ENCODE measurements at places on chromosomes 2 and 18.

GRCh38 chr18:75438891-75439290 is 11.4 kb upstream of the SMIM21 start:
- DNase-seq: no peak

GRCh38 chr18:49628881-49629795 is 67.3 kb downstream of the LIPG start:
- no peak for DNase-seq

DNA sequence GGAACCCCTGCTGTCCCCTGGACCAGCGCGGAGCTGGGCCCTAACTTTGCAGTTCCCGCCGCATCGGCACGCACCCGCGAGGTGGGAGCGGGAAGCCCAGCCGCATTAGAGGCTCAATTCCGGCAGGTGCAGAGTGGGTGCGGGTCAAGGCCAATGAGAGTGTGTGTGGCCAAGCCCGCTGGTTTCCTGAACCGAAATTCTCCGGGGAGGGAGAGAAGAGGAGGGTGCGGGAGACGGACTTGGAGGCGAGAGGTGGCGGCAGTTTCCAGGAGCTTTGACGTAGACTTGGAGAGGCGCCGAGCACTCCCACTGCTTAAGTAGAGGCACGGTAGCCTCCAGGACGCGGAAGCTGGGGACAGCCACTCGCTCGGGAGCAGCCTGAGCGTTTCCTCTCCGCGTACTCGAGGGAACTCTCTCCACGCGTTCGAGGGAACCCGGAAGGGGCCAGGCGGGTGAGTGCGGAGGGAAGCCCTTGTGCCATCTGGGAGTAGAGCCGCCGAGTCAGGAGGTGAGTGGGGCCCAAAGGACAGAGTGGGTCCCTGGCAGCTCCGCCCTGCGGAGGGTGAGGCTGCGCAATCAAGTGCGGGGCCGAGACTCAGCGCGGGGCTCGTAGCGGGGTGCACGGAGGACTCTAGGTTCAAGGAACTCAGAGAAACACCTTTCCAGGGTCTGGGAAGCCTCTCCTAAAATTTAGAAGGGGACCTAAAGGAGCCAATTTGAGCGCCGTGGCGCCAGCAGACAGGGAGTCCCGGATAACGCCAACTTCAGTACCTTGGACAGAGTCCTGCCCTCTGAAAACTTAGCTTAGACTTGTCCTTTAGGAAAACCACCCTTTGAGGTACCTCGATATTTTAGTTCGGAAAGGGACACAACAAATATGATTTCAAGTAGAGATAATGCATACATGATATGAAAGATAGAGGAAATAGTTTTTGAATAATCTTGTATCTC is at the start of gene FAM237A:
Gene FAM237A, plus strand, starts transcription at position 413 of the 951 bp plus-strand sequence. CDS start 1,750 bp downstream, outside the sequence.
- DNase-seq: no peak

DNA sequence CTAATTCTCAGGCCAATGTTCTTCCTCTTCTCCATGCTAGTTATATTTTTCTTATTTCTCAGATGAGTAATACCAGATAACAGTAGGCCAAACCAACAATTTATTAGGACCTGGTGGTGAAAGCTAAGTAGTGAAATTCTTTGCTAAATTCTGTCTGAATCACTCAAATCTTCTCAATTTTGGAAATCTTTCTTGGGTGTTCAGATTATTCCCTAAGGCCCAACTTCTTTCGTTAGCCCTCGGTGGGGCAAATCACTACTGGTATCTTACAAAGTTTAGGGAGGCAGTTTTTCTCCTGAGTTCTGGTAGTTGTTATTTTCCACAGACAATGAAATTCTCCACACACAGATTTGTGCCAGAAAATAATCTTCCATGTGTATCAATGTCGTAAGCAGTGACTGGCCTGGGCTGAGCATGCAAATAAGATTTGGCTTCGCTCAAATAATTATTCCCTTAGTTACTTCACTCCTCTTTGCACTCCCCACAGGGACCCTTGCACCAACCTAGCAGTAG is 443.5 kb upstream of the SLC14A2 start:
- no peak for DNase-seq

- DNase-seq: no peak
Observed at GRCh38 chr2:54290356-54291025, 34.5 kb upstream of the TSPYL6 start.

DNA sequence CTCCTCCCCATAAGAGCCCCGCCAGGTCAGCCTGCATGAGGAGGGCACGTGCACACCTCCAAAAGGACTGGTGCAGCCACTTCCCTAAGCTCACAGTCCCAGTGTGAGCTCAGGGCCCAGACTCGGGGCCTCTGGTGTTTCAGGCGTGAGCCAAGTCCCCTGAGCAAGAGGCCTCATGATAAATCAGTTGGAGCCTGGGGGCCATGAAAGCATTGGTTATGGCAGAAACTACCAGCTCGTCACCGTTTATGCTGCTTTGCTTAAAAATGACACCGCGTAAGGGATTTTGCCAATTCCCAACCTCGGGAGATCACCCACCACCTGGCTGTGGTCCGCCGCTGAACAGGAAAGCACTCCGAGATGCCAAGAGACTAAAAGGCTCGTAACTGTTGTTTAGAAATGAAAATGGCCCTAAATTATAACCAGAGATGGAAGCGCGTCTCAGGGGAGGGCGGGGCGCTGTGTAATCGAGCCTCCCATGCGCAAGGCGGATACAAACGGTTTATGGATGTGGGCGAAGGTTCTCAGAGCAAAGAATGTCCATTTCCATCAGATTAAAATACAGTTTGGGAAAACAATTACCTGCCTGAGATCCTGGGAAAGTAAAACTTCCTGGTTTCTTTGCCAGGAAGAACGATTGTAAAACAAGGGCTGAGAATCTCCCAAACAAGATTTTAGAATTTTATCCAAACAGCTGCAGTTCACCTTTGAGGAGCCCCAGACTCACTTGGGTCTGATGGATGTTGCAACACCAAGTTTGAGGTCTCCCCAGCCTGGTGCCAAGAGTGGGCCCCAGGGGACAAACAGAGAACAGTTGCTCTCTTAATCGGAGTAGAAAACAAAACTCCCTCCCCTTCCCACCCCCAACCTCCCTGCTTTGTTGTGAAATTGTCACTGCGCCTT is 141.4 kb downstream of the BCL2 start:
- DNase-seq: no peak

GRCh38 chr2:142545036-142545435 is 332.4 kb upstream of the KYNU start:
- DNase-seq: no peak

GRCh38 chr2:133589456-133589855 is 21.2 kb upstream of the NCKAP5 start:
- DNase-seq: no peak

DNA sequence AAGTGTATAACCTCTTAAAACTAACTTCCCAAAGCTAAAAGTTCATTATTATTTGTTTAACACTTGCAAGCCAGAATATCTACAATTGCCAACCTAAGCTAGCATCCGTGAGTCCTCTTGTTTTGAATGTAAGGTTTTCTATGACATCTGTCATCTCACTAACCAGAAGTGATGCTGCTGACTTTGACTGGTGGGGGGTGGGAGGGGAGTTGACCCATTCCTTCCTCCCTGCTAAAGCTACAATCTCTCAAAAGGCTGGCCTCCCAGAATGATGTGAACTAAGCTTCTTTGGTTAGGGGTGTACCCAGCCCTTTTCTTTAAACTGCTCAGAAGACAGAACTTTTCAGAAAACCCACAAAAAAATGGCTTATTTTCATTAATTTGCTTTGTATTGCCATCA is 280.6 kb downstream of the ZEB2 start:
- no peak for DNase-seq

GRCh38 chr2:238370823-238371372 is 50.6 kb downstream of the TRAF3IP1 start:
- DNase-seq: no peak

- no peak for DNase-seq
Observed at GRCh38 chr18:13219593-13220159, 1.1 kb downstream of the LDLRAD4 start.

GRCh38 chr2:92326-92725 is 46.0 kb upstream of the FAM110C start:
- DNase-seq: no peak

DNA sequence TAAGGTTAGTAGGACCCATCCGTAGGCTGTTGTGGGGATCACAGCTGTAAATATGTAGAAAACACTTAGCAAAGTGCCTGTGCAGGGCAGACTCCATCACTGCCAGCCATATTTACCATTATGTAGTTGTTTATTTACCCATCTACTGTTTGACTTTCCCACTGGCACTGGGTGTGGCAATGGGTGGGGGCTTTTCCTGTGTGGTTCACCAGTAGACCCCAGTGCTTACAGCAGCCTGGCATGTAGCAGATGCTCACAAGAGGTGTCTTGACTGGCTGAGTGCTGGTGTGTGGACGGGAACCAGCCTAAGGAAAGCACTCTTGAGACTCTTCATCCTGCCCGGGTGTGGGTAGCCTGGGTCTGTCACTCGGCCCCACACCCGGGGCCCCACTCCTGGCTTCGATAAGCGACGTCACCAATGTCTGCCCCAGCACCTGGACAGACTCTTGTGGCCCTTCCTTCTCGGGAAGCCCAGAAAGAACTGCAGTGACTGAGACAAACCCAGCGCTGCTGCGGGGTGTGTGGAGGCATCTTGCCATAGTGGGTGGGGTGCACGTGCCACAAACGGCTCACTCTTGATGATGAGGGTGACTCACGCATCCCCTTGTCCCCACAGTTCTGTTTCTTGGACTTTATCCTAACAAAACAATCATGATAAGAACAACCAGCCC is 78.3 kb downstream of the HDAC4 start:
- DNase-seq: no peak

DNA sequence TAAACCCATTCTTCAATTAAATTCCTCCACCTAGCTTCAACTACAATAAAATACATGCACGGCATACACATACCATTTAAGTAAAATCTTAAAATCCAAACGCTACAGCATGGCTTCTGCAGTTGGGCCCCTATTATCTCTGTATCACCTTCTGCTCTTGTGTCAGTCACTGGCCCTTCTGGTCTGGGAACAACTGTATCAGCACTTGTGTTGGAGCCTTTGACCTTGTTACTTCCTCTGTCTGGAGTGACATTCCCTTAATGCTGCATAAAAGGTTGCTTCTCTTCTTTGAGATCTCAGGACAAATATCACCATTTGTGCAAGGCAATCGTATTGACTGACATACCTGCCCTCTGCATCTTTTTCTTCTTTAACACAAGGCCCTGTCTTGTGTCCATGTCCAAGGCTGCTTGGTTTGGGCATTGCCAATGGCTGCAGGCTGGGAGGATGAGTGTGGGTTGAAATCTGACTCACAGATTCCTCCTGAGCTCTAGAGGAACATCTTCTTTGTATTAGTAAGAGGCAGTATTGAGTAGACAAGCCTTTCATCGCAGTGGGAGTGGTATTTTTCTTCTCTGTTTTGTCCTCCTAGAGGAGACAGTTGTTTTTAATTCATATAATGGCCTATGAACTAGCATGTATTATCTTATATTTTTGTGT is 267.8 kb upstream of the TRIB2 start:
- no peak for DNase-seq

- DNase-seq: no peak
Observed at GRCh38 chr18:58241026-58241679, 197.1 kb downstream of the NEDD4L start.

Measured in activated T-helper 1 cell treated with Interleukin-2 at 50 U/mL for 16 hours (primary cell).